ENCODE measurements at places on chromosomes 4 and X.
A peak's percentile ranks its signal among the peaks of the same experiment; 100 is the strongest.

- DNase-seq: no peak
Observed at GRCh38 chr4:183838987-183839712, 66.0 kb upstream of the STOX2 start.

DNA sequence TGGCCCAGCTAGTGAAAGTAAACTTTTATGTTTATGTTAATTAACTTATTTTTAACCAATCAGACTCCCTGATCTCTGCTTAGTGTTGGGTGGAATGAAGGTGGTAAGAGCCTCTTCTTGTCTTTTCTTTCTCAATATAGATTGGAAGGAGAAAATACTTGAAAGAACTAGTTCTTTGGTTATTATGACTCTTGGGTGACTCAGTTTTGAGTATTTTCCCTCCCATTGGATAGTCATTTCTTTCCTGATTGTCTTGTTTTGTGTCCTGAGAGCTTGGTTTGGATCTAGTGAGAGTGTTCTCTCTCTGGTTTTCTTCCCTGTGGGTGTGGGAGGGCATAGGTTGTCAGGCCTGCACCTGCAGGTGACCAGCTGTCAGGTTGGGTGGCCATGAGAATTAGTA is 172.0 kb upstream of the GLRA2 start:
- no peak for DNase-seq

- DNase-seq: no peak
Observed at GRCh38 chrX:39477762-39478120, 620.0 kb downstream of the BCOR start.

DNA sequence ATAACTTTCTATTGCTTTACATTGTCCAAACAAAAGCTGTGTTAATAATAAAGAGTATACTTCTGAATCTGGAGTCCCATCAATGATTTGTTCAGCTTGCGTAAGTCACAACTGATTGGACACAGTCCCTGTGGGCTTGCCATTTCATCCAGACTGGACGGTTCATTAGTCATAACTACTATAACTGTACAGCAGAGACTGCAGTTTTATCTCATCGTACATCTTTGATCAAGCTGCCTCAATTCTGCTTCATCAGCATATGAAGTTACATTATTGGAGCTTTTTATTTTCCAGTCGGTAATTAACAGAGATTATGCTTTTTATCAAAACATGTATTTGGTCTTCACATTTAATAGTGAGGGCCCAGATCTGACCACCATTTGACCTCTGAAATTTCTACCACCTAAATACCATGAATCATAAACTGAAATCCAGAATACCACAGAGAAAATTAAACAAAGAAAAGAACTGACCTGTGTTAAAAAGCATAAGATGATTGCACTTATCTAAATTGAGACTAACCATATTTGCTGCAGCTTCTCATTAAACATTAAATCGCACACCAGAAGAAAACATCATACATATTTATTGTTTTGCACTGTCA is 12.5 kb upstream of the MAB21L2 start:
- DNase-seq: no peak

GRCh38 chrX:43557792-43558191 is 98.3 kb upstream of the MAOA start:
- DNase-seq: peak; percentile 36

- DNase-seq: no peak
Observed at GRCh38 chrX:71871367-71871766, 39.3 kb upstream of the NHSL2 start.

DNA sequence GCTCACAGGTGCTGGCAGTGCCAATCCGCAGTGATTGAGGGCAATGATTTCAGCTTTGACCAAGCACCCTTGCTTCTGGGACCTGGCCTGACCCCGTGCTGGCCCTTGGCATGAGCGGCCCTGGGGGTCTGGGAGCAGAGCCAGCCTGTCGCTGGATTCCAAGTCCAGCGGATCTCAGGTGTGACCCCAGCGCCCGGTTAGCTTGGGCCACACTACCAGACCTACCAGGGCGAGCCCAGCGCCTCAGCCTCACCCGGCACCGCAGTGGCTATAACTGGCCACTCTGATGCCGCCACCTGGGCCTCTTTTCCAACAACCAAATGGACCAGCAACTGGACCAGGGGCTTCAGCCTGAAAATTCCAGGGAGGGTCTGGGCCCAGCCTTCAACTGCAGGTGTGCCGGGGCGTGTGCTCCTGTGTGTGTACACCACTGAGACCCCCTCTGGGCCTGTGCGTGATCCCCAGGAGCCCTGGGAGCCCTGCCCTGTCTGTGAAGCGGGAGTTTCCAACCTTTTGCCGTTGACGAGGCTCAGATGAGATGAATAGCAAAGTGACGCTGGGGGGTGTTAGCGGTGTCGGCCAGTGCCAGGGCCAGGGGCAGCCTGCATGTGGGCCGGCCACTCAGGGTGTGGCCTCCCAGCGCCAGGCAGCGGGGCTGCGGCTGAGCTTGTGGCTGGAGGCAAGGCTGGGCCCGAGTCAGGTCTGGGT is 658 bp downstream of the SH3TC1 start:
- DNase-seq: no peak

GRCh38 chr4:166386491-166387360 is 513.7 kb downstream of the TLL1 start:
- no peak for DNase-seq

DNA sequence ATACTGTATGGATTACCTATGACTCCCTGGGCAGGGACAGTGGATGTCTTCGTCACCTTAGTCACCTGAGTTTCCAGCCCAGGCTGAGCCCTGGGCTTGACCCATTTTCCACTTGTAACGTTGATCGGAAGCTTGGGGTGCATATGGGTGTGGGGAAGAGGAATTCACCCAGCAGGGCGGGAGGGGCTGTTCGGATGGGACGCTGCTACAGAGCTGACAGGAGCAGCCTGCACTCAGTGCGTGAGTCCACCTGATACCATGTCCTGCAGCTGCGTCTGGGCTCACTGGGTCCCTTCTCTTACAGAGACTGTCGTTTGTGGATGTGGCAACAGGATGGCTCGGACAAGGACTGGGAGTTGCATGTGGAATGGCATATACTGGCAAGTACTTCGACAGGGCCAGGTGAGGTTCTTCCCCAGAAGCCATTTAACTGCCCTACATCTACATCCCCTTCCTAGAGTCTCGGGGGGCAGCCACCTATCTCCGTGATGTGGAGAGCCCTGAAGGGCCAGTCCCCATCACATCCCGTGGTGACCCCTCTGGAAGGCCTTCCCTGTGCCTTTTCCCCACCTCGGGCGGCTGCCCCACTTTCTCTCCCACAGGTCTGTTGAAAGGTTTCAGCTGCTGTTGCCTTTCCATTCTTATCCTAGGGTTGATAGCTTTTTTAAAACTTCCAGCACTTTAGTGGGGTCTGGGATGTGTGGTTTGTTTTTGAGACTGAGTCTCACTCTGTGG is 13.6 kb downstream of the TKTL1 start:
- no peak for DNase-seq
